ENCODE measurements at places on chromosomes 16 and 17.

- H3K27ac ChIP-seq = no peak overlapping the region
- peaks cover 8% of the 10 kb centered on the region for H3K27me3 ChIP-seq
Measured at GRCh38 chr17:10370016-10370608, 2.7 kb downstream of the MYH13 start.

- peaks cover 18% of the 10 kb centered on the region for H3K36me3 ChIP-seq
- H3K27ac ChIP-seq = peak overlapping the region; percentile 78
- peak overlapping the region; percentile 79 for H3K4me3 ChIP-seq
- H3K4me1 ChIP-seq = peaks cover 19% of the 10 kb centered on the region
Measured at GRCh38 chr16:66605979-66606751, 1.7 kb downstream of the CMTM3 start.

GRCh38 chr16:10970065-10970464 is 25.7 kb downstream of the CLEC16A start:
- H3K27me3 ChIP-seq = no peaks in the 10 kb centered on the region
- H3K27ac ChIP-seq = peak overlapping the region; percentile 59
- no peak for DNase-seq

DNA sequence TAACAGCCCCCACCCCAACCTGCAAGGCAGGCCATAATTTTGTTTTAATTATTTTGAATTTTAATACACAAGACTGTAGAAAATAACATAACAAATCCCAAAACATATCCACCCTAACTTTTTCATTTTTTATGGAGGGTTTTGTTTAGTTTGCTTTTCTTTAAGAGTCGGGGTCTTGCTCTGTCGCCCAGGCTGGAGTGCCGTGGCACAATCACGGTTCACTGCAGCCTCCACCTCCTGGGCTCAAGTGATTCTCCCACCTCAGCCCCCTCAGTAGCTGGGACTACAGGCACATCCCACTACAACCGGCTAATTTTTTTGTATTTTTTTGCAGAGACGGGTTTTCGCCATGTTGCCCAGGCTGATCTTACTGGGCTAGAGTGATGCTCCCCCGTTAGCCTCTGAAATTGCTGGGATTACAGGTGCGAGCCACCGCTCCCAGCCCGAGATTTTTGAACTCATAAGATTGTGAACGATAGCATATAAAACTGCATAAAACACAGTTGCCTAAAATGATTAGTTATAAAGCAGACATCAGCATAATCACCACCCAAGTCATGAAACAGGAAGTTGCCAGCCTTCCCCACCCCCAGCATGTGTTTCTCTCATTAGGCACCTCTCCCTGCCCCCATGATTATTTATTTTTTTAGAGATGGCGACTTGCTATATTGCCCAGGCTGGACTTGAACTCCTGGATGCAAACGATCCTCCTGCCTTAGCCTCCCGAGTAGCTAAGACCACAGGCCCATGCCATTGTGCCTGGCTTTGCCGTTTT is 13.6 kb upstream of the DOC2B start:
- H3K27me3 ChIP-seq = no peaks in the 10 kb centered on the region
- no peak for DNase-seq
- H3K27ac ChIP-seq = no peak overlapping the region
- H3K36me3 ChIP-seq = no peaks in the 10 kb centered on the region
- peaks cover 1% of the 10 kb centered on the region for H3K4me1 ChIP-seq

DNA sequence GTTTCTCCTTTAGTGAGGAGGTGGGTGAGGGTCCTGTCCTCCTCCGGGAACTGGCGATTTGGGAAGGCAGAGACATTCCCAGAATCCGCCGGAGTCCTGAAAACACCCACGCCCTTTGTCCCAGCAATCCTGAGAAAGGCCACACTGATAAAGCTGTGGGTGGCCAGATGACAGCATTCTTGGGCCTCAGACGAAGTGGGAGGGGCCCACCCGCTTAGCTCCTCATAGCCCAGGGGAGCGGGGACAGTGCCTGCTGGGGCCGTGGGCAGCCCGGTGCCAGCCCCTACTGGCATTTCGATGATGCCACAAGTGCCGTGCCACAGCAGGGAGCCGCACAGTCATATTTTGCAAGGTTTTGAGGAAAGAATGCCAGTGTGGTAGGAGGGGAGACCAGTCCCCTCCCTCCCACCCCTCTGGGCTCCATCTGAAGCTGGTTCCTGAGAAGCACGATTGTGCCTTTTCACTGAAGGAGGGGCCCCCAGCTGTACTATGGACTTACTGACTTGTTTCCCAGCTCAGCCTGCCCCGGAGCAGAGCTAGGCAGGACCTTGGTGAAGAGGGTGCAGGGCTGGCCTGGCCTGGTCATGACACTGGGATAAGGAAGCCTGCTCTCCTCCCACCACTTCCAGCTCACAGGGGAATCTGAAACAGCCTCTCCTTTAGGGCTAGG is 20.9 kb upstream of the MPRIP start:
- no peak for DNase-seq
- H3K27ac ChIP-seq = no peak overlapping the region
- peaks cover 19% of the 10 kb centered on the region for H3K4me1 ChIP-seq
- no peaks in the 10 kb centered on the region for H3K36me3 ChIP-seq
- no peaks in the 10 kb centered on the region for H3K27me3 ChIP-seq

- H3K4me3 ChIP-seq = no peak overlapping the region
- DNase-seq = no peak
- H3K4me1 ChIP-seq = no peaks in the 10 kb centered on the region
- peaks cover 5% of the 10 kb centered on the region for H3K36me3 ChIP-seq
- H3K27ac ChIP-seq = no peak overlapping the region
Measured at GRCh38 chr17:82143333-82143732, 45.3 kb upstream of the FASN start.

DNA sequence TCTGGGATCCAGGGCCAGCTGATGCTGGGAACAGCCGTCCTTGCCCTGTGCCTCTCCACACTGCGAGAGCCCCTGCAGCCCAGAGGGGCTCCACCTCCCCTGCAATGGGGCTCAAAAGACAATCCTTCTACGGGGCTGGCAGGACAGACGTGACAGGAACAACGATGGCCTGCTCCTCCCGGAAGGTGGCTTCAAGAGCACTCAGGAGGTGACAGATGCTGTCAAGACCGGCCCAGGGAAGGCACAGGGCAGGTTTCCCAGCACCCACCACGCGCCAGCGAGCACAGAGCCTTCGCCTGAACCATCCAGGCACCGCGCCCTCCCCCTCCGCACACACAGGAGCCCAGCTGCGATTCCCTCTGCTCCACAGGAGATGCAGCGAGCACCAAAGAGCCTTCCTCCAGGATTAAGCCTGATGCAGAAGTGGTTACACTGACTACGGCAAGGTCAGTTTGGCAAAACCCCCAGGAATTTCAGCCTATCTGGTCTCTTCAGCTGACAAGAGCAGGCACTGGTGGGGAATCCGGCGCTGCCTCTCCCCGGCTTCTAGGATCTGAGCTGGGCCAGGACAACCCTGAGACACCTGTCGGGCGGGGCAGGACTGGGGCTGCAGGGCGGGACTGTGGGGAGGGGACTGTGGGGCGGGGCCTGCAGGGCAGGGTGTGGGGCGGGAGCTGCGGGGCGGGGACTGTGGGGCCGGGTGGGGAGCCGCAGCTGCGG is 103.4 kb downstream of the ZNF778 start:
- DNase-seq = no peak
- H3K27me3 ChIP-seq = no peaks in the 10 kb centered on the region

DNA sequence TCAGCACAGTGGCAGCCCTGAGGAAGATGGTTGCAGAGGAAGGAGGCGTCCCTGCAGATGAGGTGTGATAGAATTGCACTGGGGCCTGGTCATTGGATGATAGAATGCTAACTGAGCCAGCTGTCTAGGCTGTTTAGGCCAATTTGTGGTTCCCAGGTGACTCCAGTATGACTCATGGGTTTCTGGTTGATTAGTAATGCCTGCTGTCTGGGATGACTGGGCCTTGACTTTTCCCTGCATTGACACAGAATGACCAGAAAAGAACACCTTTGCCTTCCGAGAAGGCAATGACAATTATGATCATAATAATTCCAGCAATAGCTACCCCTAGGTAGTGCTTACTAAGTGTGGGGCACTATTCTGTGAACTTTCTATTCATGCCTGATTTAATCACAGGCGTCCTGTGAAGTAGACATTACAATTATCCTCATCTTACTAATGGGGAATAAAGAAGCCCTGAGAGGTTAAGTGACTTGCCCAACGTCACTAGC is 31.5 kb downstream of the USP43 start:
- no peak overlapping the region for H3K4me3 ChIP-seq
- no peaks in the 10 kb centered on the region for H3K36me3 ChIP-seq
- no peak for DNase-seq
- H3K27me3 ChIP-seq = peaks cover 3% of the 10 kb centered on the region

DNA sequence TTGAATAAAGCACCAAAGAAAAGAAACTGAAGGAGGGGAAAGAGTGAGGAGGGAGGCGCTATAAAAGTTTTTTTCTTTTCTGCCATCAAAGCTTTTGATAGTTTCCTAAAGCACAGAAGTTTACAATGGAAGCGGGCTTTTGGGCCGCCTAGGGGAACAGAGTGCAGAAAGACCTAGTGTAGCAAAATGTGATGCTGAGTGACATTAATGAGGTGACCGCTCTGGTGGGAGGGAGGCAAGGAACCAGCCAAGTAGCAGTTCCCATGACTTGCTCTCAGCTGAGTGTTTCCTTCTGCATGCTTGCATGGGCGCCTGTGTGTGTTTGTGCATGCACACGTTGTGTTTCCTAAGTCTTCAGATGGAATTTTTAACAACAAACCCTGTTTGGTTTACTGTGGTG is 15.5 kb downstream of the MSI2 start:
- no peak overlapping the region for H3K4me3 ChIP-seq
- peak overlapping the region; percentile 3 for H3K27ac ChIP-seq
- H3K36me3 ChIP-seq = peaks cover 24% of the 10 kb centered on the region

DNA sequence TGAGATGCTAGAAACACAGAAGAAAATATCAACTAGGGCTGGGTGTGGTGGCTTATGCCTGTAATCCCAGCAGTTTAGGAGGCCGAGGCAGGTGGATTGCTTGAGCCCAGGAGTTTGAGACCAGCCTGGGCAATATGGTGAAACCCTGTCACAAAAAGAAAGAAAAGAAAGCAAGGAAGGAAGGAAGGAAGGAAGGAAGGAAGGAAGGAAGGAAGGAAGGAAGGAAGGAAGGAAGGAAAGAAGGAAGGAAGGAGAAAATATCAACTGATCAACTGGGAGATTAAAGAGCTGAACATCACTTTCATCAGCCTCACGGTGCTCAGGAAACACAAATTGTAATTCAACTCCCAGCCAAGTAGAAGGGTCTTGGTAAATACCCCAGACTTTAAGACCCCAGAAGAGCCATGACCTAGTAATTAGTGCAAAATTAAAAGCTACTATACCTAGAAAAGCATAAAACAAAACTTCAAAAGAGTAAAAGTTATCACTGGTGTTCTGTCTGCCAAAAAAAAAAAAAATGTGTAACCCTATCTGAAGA is 27.8 kb upstream of the SLFN13 start:
- no peaks in the 10 kb centered on the region for H3K27me3 ChIP-seq
- H3K4me1 ChIP-seq = peaks cover 38% of the 10 kb centered on the region
- H3K27ac ChIP-seq = peak overlapping the region; percentile 15

DNA sequence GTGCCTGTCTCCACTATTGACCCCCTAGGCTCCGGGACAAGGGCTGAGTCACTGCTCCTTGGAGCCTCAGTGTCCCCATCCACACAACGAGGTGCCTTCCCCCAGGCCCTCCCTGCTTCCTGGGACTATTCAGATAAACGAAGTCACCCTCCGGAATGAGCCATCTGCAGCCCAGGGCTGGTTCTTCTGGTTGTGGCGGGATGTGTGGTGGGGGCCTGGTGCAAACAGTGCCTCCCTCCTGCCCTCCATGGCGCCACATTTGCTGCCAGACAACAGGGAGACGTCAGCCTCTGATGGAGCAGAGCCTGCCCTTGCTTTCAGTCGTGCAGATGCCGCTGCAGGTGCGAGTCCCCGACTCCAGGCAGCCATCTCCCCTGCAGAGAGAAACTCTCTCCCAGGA is 5.1 kb upstream of the KRT16 start:
- no peak for DNase-seq
- no peak overlapping the region for H3K27ac ChIP-seq
- no peaks in the 10 kb centered on the region for H3K4me1 ChIP-seq
- H3K4me3 ChIP-seq = no peak overlapping the region

- no peaks in the 10 kb centered on the region for H3K27me3 ChIP-seq
- H3K4me3 ChIP-seq = no peak overlapping the region
- H3K4me1 ChIP-seq = peaks cover 22% of the 10 kb centered on the region
- no peaks in the 10 kb centered on the region for H3K36me3 ChIP-seq
Measured at GRCh38 chr17:17702449-17703139, 21.3 kb downstream of the RAI1 start.

- DNase-seq = peak; percentile 18
- no peaks in the 10 kb centered on the region for H3K27me3 ChIP-seq
- peaks cover 18% of the 10 kb centered on the region for H3K4me1 ChIP-seq
- H3K36me3 ChIP-seq = no peaks in the 10 kb centered on the region
- no peak overlapping the region for H3K27ac ChIP-seq
Measured at GRCh38 chr16:66476328-66477027, 49.4 kb downstream of the BEAN1 start.

DNA sequence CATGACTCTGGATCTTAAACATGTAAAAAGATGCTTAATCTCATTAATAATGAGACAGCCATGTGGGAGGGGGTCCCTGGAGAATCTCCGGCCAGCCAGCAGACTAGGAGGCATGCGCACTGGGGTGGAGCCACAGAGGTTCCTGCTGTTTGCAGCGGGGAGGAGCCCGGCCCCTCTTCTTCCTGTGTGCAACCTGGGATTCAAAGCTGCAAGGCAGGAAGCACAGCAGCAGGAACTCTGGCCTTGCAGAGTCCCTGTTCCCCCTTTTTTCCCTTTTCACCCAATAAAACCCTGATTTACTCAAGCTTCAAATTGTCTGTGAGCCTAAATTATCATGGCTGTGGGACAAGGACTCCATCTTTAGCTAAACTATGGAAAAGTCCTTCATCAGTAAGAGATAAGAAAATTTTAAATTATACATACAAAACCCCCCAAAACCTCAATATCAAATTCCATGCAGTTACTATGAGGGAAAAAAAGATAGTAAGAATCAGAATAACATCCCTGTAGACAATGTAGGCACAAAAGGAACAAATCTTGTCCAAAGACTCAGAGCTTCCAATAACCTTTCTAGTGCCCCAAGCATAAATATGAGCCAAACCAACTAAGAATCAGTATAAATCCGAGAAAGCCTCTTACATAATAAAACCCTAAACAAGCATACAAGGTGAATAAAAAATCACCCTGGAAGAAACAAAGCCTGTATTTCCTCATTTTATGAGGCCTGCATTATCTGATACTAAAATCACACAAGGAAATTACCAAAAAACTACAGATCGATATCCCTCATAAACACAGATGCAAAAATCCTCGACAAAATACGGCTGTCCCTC is 12.1 kb downstream of the CFDP1 start:
- no peaks in the 10 kb centered on the region for H3K36me3 ChIP-seq
- peak overlapping the region; percentile 57 for H3K27ac ChIP-seq
- peaks cover 44% of the 10 kb centered on the region for H3K4me1 ChIP-seq

GRCh38 chr16:87235810-87236515 is 81.2 kb downstream of the C16orf95 start:
- H3K4me3 ChIP-seq = no peak overlapping the region
- no peak for DNase-seq
- peaks cover 21% of the 10 kb centered on the region for H3K27me3 ChIP-seq
- peak overlapping the region; percentile 2 for H3K27ac ChIP-seq
- peaks cover 10% of the 10 kb centered on the region for H3K4me1 ChIP-seq

GRCh38 chr17:5019475-5019956 is 15.7 kb downstream of the SLC52A1 start:
- peak overlapping the region; percentile 66 for H3K27ac ChIP-seq
- H3K36me3 ChIP-seq = peaks cover 1% of the 10 kb centered on the region
- peak; percentile 47 for DNase-seq
- peaks cover 14% of the 10 kb centered on the region for H3K4me1 ChIP-seq
- no peak overlapping the region for H3K4me3 ChIP-seq

- H3K4me1 ChIP-seq = peaks cover 10% of the 10 kb centered on the region
- no peaks in the 10 kb centered on the region for H3K36me3 ChIP-seq
- DNase-seq = no peak
- H3K27me3 ChIP-seq = peaks cover 6% of the 10 kb centered on the region
- H3K4me3 ChIP-seq = no peak overlapping the region
- no peak overlapping the region for H3K27ac ChIP-seq
Measured at GRCh38 chr17:20225162-20226115, 216.3 kb downstream of the SPECC1 start.
